Amygdala (tissue), 56 donors: ENCODE measurements at places on chromosomes 5 and 9.
A peak's percentile ranks its signal among the peaks of the same experiment; 100 is the strongest.

DNA sequence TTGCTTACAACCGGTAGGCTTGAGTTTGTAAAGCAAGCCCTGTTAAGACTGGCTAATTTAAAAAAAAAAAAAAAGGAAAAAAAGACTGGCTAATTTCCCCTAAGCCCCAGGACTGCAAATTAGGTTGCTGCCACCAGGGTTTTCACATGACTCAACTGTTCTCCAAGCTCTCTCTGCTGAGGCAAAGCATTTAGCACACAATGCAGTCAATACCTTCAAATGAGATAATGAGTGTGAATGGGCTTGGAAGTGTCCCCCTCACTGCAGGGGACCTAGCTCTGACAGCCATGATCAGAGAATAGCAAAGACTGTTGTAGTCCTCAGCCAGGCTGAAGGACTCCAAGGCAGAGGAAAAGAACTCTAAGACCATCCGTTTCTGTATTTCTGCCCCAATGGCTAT, 42.8 kb upstream of the ZSWIM6 start:
- no peak for DNase-seq

DNA sequence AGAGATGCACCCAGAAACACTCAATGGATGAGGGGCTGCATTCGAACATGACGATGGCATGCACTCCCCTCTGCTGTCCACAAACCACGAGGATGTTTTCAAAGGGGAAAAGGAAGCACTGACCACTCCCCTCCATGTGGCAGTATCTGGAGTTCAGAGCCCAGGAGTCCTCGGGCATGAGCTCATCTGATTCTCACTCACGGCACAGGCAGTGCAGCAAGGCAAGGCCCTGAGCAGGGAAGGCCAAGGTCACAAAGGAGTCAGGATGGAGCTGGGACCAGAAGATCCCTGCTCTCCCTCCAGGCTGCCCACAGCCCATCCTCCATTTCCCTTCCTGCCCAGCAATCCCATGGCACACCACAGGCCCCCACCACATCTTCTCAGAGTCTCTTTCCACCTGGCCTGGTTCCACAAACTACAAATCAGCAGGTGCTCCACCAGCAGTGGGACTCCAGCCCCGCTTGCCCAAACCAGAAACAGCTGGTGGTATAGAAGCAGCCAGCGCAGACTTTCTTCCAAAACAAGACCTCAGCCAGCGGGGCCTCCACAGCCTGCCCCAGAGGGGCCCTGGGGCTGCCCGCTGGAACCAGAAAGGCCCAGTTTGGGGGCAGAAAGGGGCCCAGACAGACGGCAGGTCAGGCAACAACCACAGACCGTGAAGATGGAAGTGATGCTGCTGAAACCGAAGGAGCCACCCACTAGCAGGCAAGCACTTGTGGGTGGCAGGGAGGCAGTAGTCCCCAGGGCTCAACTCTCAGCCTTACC, 12.2 kb downstream of the TNIP1 start:
- DNase-seq, result no peak

- peak; percentile 66 for DNase-seq
Measured at GRCh38 chr5:132812781-132813598, at the start of gene SOWAHA. TSS of gene SOWAHA (plus strand) at chr5:132813302. CDS start at chr5:132813622, 320 bp downstream.

DNA sequence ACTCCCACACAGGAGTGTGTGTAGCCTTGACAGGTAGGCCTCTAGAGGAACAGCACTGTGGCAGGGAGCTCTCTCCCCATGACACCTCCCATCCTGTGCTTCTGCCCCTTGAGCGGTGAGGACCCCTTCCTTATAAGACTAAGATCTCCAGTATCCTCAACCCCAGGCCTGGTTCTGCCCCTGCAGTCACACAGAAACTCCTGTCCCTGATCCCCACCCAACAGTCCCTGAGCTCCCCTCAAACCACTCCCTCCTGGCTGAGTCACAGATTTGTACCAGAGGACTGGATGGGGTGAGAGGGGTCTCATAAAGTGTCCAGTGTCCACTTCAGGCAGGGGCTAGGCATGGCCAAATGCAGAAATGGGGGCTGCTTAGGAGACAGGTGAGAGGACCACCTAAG, 47.8 kb upstream of the CDKN2AIPNL start:
- DNase-seq, result no peak

DNA sequence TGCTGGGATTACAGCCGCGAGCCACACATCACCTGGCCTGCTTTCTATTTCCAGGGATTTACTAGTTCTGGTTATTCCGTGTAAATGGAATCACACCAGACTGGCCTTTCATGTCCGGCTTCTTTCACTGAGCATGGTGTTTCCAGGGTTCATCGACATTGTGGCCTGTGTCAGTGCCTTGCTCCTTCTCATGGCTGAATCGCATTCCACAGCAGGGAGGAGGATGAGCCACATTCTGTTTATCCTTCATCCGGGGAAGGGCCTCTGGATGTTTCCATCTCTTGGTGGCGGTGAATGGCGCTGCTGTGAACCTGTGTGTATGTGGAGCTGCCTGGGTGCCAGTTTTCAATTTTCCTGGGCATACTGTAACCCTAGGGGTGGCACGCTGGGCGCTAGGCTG, 58.7 kb upstream of the RNU6ATAC start:
- no peak for DNase-seq

- DNase-seq, result no peak
Measured at GRCh38 chr5:89712134-89712700, 697.3 kb downstream of the CETN3 start.

GRCh38 chr9:85168412-85168811, 498.9 kb downstream of the NTRK2 start:
- no peak for DNase-seq

- no peak for DNase-seq
Measured at GRCh38 chr5:58087123-58087522, 372.8 kb downstream of the PLK2 start.
